Sigmoid colon (tissue), 7 donors: ENCODE measurements at places on chromosomes 5 and 9. TPM values are rescaled to one million over a fixed set of nuclear protein-coding genes. Genes with fewer than 3 reads are reported as not detected.

DNA sequence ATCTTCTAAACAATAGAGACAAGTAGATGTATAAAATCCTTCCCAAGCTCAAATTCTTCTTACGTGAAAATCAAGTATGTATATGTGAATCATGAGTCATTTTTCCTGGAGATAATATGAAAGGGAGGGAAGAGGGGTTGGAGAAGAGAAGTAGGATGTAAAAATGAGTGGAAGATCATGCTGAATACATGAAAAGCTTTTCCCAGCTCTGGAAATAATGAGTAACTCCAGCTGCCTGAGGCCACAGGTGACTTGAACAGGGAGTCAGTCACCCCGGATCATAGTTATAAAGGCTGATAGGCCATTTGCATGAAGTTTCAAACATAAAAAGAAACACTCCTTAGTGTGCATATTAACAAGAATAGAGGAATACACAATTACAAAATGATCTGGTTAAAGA is 486.7 kb downstream of the EFNA5 start:
- DNase-seq: no peak

The LPAR1 gene
- 34.9 TPM for total RNA-seq

The KCNMB1 gene
- 47.1 TPM for total RNA-seq

- DNase-seq: no peak
These were observed 533.9 kb upstream of the NUDT12 start for GRCh38 chr5:104096451-104096850.

DNA sequence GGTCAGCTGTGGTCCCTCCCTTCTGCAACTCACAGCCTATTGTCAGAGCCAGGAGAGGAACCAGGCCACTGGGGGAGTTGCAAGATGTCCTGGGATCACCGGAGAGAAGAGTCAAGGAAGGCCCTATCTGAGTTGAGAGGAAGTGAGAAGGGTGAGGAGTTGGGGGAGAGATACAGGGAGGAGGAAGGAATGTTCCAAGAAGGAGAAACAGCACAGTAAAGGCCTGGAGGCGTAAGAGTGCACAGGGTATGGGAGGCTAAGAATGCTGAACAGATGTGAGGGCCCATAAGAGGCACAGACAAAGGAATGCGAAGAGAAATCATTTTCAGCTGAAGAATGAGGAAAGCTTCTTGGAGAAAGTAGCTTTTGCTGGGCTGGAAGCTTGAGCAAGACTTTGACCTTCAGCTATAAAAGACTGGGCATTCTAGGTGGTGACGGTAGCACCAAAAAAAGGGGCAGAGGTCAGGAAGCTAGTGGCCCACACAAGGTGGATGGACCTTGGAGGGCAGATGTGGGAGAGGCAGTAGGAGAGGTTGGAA is 21.6 kb upstream of the CSF1R start:
- no peak for DNase-seq

DNA sequence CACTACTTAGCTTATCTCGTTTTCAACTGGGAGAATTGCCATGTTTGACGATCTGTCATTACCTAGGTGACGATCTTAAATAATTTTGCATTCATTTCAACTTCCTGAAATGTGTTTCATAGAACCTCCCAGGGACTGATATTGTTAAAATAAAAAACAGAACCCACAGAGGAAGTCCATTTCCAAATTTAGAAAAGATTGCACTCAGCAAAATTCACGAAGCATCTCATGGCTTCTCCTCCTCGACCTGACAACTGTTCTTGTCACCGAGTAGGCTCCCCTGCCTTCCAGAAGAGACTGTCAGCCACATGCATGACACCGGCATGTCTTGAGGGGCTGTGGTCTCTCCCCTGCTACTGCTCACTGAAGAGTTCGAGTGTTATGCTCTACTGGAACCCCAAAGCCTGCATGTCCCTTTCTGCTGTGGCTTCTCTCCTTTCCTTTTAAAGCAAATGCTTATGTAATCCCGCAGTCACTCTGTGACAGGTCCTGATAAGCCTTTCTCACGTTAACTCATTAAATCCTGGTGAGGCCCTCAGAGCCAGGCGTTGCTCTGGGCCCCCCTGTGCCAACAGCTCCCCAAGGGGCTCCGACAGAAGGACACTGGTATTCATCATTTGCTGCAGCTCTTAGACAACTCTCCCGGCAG is 26.8 kb upstream of the ANKRD33B start:
- peak; percentile 14 for DNase-seq

The MSX2 gene
- total RNA-seq: 0.66 TPM
